ENCODE measurements at places on chromosomes 16 and 17. TPM values are rescaled to one million over a fixed set of nuclear protein-coding genes. Genes with fewer than 3 reads are reported as not detected.

Gene AATK
- total RNA-seq, result 1.4 TPM

Gene PRSS53
- 10.9 TPM for total RNA-seq

Gene ESRP2
- not detected for total RNA-seq

Gene NEUROD2
- total RNA-seq, result not detected

DNA sequence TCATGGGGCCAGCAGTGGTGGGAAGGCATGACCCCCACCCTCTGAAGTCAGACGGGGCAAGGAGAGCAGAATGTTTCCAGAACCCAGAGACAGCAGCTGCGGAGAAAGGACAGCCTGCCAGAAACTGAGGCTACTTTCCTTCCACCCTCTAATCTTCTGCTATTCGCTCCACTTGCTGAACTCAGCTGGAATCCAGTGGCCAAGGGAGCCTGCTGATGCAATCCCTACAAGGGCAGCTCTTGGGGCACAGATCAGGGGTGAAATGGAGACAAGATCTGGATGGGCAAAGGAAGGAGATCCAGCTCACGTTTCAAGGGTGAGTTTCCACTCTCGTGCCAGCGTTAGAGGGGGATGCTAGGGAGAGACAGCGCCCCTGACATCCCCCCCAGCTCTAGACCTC lies 479.1 kb downstream of the SLC39A11 start:
- no peak overlapping the region for H3K4me3 ChIP-seq
- no peaks in the 10 kb centered on the region for H3K36me3 ChIP-seq
- H3K27me3 ChIP-seq, result peaks cover 65% of the 10 kb centered on the region

- H3K27me3 ChIP-seq, result no peaks in the 10 kb centered on the region
- H3K4me3 ChIP-seq, result no peak overlapping the region
- no peaks in the 10 kb centered on the region for H3K4me1 ChIP-seq
- H3K27ac ChIP-seq, result no peak overlapping the region
- H3K36me3 ChIP-seq, result no peaks in the 10 kb centered on the region
- DNase-seq, result no peak
These were observed 647.7 kb upstream of the SOX9 start for GRCh38 chr17:71472809-71473789.

DNA sequence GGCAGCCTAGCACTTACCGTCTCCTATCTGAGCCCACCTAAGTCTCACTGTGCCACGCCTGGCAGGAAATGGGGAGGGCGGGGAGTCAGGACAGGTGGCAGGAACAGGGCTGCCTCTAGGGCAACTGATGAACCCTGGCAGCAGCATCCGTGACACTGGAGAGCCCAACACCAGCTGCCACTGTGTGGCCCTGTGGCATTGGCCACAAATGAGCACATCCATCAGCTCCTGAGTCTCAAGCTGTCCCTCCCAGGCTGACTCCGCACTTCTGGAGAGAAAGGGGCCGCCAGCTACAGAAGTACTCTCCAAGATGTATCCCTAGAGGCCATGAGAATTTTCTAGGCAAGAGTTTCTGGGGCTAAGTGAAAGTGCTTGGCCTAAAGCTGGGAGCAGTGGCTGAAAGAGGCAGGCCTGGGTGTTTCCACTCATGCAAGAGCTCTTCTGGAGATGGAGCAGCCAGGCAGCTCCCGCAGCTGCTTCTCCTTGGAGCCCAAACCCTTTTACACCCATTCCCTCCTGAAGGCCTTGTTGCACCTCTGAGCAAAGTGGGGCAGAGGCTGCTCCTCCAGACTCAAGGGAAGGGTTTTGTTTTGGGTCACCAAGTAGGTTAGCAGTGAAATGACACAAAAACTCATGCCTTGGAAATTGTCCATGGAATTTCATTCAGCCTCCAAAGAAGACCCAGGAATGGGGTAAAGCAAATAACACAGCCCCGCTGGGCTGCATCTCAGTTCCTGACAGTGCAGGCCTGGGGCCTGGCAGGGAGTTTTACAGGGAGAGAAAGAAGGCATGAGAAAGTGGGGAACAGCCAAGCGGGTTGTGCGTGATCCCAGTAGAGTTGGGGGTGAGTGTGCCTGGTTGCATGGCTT lies 25.8 kb downstream of the PEMT start:
- no peaks in the 10 kb centered on the region for H3K4me1 ChIP-seq
- DNase-seq, result no peak

DNA sequence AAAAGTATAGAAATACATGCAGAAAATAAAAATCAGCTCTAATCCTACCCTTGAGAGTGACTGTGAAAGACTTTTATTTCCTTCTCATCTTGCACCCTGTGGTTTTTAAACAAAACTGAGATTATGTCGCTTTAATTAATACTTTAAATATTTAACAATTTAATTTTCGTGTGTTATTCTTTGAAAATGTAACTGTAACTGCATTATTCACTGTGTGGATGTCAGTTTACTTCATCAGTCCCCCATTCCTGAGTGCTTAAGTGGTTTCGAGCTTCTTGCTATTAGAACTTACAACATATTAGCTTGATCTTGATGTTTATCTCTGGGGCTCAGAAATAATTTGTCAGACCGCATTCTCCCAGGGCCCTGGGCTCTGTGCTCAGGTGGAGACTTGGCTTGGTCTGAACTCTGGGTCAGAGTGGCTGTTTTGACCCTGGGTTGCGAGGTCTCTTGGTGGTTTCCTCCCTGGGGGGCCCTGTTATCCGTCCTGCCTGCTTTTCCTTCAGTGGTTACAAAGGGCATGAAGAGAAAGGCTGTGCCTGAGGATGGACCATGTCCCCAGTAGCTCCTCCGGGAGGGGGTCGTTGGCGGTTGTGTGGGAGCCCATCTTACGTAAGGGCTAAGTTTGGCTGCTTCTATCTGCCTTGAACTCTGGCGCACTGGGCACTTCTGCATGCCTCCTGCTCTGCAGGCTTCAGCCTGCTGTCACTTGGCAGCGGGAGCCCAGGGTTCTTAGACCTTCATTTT lies 25.7 kb downstream of the AKAP1 start:
- H3K27me3 ChIP-seq, result no peaks in the 10 kb centered on the region
- H3K4me3 ChIP-seq, result no peak overlapping the region
- no peaks in the 10 kb centered on the region for H3K36me3 ChIP-seq
- H3K27ac ChIP-seq, result no peak overlapping the region

GRCh38 chr16:70737377-70738082 lies 51.7 kb upstream of the MTSS2 start:
- peaks cover 7% of the 10 kb centered on the region for H3K36me3 ChIP-seq
- peak overlapping the region; percentile 97 for H3K27ac ChIP-seq
- no peaks in the 10 kb centered on the region for H3K27me3 ChIP-seq
- DNase-seq, result peak; percentile 85
- H3K4me1 ChIP-seq, result peaks cover 44% of the 10 kb centered on the region
- peak overlapping the region; percentile 78 for H3K4me3 ChIP-seq

Measured in activated naive CD8-positive, alpha-beta T cell treated with anti-CD3 and anti-CD28 coated beads, Interleukin-2, amount 10 ng/mL, durations not matched to agents 7 days and 5 days (primary cell).